ENCODE measurements at places on chromosomes 5 and 9.

DNA sequence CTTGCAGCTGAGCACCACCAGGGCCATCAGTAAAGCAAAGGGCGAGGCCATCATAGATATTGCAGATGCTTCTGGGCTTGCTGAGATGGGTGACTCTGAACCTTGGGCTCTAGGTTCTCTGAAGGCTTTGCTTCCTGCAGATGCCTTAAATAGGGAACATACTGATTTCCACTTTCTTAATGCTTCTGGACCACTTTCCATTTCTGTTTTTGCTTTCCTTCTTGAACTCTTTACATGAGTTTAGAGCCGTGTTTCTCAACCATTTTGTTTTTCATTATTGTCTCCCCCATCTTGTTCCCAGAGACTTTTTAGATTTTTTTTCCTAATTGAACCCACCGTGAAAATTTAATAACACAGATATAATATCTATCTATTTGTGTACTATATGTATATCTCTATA lies at the start of gene IFNA13:
TSS of gene IFNA13 (minus strand) at position 101 of the 400 bp plus-strand sequence. CDS start at position 54, 47 bp downstream.
- DNase-seq, result no peak

DNA sequence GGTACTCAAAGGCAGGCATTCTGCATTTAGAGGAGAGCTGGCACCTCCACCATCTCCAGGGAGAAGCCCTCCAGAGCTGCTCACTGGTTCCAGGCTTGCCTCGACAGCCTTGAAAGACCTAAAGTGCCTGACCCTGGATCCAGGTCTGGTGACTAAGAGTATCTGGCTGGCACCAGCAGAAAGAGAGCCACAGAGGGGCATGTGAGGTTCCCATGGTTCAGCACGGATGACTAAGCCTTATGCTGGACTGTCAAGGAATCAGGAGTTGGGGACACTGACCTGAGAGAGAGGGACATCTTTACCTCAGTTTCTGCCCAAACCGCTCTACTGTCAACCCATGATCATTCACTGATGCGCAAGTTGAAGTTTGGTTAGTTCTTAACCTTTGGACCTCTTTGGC lies 3.0 kb downstream of the ACTL7A start:
- DNase-seq, result no peak

- no peak for DNase-seq
These were observed 105.3 kb downstream of the VAV2 start for GRCh38 chr9:133886563-133887501.

DNA sequence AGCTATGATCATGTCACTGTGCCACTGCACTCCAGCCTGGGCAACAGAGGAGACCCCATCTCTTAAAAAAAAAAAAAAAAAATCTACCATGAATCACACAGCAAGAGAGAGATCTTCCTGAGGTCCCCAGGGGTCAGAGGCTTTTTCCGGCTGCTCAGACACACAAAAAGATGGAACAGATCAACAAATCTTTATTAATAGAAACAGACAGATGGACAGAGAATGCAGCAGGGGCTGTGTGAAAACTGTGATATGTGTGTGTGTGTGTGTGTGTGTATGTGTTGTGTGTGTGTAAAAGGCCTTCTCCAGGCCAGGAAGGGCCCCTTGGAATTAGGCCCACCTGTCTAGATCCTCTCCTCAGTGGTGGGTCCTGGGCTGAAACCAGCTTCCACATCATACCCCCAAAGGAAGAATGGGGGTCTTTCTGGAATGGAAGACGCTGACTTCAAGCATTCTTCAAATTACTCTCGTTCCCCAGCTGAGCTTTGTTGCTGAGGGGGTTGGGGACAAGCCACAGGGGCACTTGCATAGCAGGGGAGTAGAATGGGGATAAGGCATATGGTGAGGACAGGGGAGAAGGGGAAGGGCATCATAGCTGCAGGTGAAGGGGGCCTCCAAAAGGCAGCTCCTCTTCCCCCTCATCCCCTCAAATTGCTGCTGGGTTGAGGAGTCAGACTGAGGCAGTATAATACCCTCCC lies 2.9 kb downstream of the SIGMAR1 start:
- DNase-seq, result no peak

Data from esophagus squamous epithelium (tissue), 5 donors.